ENCODE measurements at places on chromosomes 7 and 10.

DNA sequence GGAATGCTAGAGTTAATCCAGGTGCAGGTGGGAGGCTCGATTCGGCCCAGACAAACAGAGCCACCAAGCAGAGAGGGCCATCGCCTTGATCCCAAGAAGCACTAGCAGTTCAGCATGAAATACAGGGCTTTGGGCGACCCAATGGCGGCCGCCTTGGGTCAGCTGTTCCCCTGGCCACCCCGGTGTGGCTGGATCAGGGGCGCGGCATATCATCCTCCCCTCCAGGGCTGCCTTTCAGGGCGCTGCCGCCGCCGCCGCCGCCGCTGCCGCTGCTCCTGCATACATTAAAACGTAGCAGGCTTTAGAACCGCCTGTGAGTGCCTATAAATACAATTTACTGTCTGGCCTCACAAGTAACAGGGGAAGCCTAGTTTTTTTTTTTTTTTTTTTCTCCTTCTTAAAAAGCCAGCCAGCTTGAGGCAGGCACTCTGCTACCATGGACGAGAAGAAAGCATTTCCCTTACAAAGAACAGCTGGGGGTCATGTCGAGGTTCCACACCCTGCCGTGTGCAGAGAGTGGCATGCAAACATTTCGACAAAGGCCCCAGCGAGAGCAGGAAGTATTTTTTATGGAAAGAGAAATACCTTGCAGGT is 57.7 kb upstream of the EFCAB10 start:
- no peak for DNase-seq

DNA sequence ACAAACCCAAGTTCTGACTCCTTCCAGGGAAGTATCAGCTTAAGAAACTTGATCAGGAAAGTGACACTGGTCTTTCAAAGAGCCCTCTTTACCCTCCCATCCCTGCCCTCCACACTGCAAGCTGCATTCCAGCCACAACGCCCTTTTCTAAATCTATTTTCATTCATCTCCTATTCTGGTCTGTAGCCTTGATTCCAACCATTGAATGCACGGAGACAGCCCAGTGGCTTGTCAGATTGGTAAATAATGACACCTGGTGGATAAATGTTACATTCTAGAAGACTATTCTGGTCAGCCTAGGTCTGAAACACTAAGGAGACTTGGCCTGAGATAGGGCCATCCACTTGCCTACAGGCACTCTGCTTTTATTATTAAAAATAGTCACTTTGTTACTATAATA is 20.9 kb downstream of the MORN4 start:
- DNase-seq = no peak

- DNase-seq = no peak
Observed at GRCh38 chr7:49294611-49295010, 370.3 kb downstream of the CDC14C start.

DNA sequence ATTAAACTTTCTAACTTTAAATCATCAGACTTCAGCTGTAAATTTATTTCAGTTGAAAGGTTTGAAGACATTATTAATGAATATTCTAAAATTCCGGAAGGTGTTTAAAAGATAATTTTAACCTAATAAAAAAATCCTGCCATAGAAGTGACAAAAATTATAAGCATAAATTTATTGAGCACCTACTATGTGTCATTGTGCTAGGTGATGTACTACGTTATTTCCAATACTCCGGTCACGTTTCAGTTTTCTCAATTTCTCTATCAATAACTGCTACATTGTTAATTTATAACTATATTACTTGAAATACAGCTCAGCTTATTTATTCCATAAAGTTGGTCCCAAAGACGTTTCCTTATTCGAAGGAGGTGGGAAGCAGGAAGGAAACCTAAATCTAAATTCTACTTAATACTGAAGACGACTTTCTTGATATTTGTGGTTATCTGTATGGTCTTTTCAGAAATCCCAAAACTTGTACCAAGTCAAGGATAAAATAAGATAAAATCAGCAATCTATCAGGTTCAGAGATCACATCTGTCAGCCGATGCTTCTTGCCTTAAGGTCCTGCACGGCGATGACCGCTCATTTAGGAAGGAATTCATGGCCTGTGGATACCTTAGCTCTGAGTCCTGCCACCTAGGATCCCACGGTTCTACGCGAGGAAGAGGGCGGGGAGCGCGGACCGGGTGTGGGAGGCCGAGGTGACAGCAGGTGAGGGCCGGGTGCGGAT is 1.2 kb upstream of the ZEB1 start:
- DNase-seq = no peak
